ENCODE measurements at places on chromosomes 2 and 18.

- no peak for DNase-seq
Observed at GRCh38 chr2:73091696-73092095, 20.2 kb upstream of the SFXN5 start.

- DNase-seq: no peak
Observed at GRCh38 chr2:207479198-207479785, 50.5 kb upstream of the CREB1 start.

- no peak for DNase-seq
Observed at GRCh38 chr2:223762853-223763252, 74.5 kb downstream of the AP1S3 start.

DNA sequence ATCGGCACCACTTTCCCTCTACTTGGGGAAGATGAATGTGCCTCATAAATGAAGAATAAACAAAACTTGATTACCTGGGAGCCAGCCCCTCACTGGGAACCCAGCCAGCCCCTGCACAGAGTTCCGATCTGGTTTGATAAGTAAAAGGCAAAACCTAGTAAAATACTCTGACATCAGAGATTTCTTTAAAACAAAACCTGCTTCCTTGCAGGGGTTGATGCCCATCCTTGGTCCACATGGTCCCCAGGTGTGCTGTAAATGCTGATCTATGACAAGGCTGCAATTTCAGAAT, 218.8 kb upstream of the APCDD1 start:
- no peak for DNase-seq

DNA sequence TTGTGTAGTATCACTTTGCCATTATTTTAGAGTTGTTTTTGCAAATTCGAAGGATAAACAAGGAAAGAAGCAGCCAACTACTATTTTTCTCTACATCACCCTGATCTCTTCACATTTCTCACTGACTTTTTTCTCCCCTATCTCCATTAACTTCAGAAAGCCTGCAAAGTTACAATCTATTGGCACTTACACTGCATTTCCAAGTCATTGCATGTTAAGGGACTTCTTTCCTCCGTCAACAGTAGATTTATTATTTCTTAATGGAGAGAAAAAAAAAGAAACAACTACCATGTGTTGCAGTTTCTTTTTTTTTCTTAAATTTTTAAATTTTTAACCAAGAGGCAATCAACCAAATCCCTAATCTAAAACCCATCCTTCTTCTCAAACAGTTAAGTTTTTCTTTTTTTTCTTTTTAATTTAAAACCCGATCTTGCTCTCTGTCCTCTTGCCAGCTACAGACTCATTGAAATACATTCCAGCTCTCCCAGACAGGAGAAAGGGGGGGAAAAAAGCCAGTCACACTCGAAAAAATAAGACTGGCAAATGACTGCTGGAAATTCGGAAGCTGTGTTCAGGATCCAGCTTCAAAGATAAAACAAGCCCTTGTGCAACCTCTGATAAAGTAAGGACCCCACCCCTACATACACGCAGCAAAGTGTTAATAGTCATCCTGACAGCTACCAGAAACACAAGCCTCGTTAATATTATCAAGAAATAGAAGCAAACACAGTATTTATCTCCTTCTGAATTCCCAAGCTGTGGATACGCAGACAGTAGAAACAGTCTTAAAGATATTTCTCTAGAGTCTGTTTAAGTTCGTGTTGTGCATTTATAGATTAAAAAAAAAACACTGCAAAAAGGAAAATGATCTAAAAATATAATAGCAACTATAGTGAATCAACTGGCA, 1.3 kb downstream of the LRRTM4 start:
- DNase-seq: no peak

GRCh38 chr2:72011791-72012190, 135.9 kb downstream of the CYP26B1 start:
- no peak for DNase-seq

DNA sequence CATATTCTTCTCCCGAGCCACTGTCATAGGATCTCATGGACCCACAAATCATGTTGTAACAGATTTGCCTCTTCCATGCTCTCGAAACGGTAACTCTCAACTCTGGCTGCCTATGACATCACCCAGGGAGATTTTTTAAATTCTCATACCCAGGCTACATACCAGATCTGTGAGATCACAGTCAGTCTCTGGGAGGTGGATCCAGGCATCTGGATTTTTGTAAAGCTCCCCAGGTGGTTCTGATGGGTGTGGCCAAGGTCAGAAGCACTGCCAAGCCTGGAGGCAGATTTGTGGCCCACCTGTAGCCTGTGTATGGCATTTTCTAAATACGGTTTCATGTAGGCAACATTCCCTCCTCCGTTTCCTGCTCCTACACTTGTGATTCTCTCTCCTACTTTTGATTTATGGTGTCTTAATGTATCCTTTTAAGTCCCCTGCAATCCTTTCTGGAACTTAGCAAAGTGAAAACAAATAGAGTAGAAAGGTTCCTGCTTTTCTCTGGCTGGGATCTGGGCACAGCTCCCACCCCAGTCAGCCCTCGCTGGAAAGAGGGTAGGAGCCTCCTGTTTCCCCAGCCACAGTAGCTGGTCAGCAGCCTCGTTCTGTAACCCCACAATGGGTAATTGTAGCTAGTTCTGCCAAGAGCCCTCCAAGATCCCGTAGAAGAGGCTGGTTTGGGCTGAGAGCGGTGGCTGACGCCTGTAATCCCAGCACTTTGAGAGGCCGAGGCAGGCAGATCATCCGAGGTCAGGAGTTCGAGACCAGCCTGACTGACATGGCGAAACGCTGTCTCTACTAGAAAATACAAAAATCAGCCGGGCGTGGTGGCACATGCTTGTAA, 96.2 kb downstream of the KLHL29 start:
- no peak for DNase-seq

GRCh38 chr2:69493268-69493667, 56.0 kb upstream of the NFU1 start:
- no peak for DNase-seq
